ENCODE measurements at places on chromosomes 3 and 15.

DNA sequence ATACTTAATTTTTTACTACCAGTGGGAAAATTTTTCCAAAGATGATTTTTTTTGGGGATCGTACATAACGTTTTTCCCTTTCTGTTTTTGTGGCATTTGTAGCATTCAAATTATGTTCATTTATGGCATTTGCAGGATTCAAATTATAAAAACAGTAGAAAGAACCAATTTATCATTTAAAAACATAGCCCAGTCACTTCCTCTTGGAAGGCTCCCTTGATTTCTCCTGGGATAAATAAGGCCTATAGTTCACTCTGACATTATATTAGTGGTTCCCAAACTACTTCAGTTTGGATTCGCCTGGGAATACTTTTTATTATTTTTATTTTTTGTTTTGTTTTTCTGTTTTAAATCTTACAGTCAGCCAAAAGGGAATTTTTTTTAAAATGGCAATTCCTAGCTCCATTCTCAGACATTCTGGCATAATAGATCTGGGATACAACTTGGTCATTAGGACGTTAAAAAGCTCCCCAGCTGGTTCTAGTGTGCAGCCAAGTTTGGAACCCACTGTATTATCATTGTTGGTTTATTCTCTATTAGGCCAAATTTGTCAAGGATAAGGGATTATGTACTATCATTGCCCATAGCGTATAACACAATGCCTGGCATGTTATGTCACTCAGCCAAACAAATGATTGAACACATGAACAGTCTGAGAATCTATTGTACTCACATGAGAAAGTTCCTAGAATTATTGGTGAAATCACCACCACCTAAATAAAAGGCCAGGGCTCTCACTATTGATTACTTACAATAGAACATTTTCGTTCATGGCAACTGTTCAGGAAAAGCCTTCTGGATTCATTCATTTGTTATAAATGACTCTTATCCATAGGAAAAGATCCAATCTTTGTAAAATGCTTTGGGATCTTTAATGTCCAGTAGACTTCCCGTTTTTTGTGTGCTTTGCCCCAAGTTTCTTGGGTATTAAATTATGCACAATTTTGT, 28.9 kb downstream of the RARB start:
- no peak for DNase-seq

GRCh38 chr3:88003115-88003755, 55.6 kb downstream of the CGGBP1 start:
- DNase-seq, result peak; percentile 13

DNA sequence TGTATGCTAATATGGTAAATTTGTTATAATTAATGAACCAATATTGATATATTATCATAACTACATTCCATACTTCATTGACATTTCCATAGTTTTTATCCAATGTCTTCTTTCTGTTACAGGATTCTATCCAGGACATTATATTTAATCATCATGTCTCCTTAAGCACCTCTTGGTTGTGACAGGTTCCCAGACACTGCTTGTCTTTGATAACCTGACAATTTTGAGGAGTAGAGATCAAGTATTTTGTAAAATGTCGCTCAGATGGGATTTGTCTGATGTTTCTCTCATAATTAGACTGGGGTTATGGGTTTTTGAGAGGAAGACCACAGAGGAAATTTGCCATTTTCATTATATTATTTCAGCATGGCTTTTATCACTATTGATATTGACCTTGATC, 317.4 kb downstream of the PLOD2 start:
- DNase-seq, result no peak

- no peak for DNase-seq
Observed at GRCh38 chr3:12553921-12554391, 2.9 kb upstream of the MKRN2 start.

DNA sequence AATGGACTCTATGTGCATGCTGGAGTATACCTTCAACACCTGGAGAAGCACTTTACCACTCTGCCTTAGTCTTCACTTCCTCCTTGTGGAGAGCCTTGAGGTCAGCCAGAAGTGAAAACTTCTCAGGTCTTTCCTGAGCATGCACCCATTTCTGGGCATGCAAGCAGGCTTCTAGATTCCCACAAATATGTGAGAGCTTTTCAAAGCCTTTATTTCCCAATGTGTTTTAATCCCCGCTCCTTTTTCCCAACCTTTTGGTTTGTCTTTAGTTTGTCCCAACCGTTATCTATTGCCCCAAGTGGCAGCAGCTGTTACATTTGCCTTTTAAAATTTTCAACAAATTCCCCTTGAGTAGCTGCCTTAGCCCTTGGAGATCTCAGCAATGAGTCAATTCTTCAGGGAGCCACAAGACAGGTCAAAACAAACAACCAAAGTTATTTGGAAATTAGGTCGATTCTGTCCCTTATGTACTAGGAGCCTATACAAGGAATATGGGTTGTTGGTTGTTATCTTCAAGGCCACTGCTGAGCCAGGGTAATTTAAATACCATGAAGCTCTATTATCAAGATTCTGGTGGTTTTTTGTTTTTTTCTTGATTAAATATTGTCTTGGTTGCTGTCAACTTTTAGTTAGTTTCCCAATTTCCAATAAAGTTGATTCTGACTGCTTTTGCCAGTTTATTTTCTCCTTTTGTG, 44.4 kb downstream of the LSM3 start:
- DNase-seq, result no peak

DNA sequence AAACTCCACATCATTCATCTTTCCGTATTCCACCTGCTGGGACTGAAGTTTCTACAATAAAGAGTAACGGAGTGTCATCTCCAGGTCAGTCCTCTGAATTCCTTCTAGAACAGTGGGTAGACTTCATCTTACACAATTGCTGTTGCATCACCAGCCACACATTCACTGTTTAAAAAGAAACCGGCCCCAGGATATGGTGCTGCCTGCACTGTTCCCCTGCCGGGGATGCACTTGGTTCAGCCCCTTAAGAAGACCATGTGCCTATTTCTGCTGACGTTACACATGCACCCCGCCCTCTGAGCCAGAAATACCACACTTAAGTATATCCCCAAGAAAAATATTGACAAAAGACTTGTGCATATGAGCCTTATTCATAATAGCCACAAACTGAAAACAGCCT, 233.4 kb downstream of the FEZF2 start:
- DNase-seq, result no peak

GRCh38 chr3:177640319-177640965, 443.2 kb upstream of the TBL1XR1 start:
- DNase-seq, result no peak

DNA sequence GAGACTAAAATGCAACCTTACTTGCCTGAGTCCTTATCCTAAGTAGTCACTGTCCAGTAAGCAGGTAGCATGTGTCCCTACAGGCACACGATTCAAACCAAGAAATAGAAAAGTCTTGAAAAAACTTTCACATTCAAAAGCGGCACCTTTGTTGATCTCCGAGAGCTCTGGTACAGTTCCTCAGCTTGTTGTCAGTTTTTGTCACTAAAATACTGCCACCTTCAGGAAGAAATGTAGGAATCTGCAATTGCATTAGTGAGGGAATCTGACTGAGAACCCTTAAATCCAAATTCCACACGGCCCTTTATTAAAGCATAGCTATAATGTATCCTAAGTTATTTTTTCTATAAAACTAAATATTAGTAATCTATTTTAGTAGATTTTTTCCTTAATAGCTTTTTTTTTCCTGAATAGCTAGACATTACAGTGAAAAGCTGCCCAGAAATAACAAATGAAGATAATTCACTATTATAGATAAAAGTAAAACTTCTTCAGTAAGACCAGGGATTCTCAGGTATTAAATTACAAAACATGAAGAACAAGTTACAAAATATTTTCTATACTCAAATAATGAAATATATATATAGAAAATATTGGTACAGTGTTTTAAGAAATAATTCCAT, 44.0 kb downstream of the CCDC54 start:
- DNase-seq, result peak; percentile 50

DNA sequence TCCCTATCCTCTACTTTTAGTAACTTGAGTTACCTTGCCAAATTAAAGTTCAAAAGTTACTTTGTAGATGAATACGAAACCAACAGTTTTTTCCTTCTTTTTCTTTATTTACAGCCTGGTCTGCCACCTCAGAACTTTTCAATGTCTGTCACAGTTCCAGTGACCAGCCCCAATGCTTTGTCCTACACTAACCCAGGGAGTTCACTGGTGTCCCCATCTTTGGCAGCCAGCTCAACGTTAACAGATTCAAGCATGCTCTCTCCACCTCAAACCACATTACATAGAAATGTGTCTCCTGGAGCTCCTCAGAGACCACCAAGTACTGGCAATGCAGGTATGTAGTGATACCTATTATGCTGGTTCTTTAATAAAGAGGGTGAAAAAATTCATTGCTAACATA, 59.0 kb downstream of the LYSMD4 start:
- DNase-seq, result no peak

- DNase-seq, result no peak
Observed at GRCh38 chr3:97816811-97817210, 5.0 kb upstream of the CRYBG3 start.

- no peak for DNase-seq
Observed at GRCh38 chr15:39918688-39919385, 1.2 kb downstream of the GPR176 start.

DNA sequence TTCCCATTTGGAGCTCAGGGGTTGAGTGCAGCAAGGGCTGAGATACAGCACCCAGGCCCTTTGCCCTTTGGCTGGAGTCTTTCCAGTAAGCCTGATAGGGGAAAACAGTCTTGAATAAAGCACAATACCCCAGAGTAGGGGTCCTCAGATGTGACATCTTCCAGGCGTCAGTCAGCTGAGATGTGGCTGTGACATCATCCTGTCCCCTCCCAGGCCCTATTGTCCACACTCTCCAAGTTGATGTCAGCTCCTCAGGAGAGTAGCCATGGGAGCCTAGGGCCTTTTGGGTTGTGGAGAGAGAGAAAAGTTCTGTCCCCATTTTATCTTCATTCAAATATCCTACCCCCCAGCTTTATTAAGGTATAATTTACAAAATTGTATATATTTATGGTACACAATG, 92.5 kb downstream of the CACNA2D3 start:
- no peak for DNase-seq

GRCh38 chr3:184645336-184645735, 66.5 kb downstream of the MAGEF1 start:
- no peak for DNase-seq

GRCh38 chr3:134477002-134477401, 8.8 kb downstream of the ANAPC13 start:
- DNase-seq, result no peak

DNA sequence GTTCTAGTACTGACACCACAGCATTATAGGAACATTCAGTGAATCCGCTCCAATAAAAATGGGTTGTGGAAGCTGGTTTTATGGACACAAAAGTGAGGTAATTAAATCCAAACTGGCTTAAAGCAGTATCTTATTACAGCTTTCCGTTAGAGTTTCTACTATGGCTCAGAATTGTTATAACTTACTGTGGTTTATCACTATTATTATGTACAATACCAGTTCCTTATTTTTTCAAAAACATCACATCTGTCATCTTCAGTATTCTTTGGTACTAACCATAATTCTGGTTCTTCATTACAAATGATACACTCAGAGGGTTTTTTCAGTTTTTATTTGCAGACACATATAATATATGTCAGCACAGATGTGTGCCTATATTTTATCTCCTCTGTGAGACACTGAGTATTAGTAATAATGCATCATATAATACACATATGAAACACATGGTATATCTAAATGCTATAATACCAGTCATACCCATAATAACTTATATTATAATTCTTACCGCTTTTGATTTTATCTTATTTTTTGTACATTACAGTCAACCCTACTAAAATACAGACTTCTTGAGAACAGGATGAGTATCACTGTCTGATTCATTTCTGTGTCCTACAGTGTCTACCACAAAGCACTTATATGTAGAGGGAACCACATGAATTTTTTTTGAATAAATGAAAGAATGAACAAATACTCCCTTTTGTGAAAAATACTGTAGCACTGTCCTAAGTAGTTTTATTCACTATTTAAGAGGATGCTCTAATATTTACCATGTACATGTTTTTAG, 39.0 kb downstream of the CMSS1 start:
- no peak for DNase-seq

- peak; percentile 30 for DNase-seq
Observed at GRCh38 chr15:95839367-95839782, 491.1 kb upstream of the NR2F2 start.

DNA sequence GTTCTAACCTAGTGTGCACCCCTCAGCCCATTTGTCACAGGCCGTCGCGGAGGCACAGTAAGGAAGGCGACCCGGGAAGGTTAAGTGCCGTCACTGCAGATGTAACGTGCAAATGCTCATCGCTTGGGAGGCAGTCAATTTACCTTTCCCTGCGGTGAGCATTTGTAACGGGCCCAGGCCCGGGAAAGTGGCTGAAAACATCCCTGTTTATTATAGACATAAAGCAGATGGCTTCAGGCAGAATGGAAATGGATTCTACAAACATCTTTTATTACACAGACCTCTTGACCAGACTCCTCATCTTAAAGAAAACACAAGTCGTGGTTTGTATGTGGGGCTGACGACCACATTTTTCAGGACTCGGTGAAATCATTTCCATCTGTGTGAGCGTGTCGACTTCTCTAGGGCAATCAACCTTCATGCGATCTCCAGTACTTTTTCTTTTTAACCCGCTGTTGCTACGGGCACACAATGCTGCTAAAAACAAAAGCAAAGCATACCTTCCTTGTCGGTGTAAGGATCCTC, 43.6 kb downstream of the NMNAT3 start:
- DNase-seq, result no peak

DNA sequence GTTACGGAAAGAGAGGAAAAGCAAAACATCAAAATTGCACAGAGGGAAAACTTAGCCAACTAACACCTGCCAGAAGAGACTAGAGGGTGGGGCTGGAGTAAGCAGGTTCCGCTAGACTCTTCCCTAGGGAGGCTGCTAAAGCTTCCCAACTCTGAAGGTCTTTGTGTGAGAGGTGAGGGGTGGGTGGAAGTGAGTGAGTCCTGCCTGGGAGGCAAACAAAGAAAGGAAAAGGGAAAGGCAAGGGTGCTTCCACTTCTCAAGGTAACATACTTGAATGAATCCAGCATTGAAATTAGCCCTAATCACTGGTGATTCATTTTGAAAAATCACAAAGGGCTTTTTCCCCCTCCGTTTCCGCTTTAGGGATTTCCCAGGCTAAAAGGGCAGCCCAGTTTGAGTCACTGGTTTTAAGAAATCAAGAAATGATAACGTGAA, 220.5 kb upstream of the ADAMTS9 start:
- no peak for DNase-seq

GRCh38 chr15:96703091-96703490, 372.6 kb downstream of the NR2F2 start:
- no peak for DNase-seq

DNA sequence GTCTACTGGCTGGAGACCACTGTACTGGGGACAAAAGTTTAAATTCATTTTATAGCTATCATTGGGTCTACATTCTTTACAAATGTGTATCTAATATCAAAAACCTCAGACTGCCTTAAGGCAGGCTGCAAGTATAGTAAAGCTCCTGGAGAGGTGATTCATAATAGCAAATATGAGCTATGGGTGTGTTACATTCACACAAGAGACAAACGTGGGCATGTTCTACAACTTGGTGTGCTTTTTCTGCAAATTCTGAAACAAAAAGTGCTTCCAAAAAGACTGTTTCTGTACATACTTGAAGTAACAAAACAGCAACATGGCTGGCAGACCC, 1101.4 kb downstream of the ROBO1 start:
- no peak for DNase-seq

All from CD4-positive, alpha-beta T cell treated with Interleukin-6 at 100 ng/mL for 8 hours (primary cell).